LoVo (cell line): ENCODE measurements at places on chromosomes 5 and 9.

DNA sequence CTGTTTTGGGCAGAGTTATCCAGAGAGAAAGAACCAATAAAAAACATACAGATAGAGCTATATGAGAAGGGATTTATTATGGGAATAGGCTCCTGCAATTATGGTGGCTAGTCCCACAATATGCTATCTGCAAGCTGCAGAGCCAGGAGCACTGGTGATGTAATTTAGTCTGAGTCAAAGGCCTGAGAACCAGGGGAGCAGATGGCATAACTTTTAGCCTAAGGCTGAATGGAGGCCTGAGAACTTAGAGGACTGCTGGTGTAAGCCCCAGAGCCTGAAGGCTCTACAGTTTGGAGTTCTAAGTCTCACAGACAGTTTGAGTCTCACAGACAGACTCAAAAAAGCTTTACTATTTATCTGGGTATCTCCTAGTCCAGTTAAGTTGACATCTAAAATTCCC is 263.8 kb downstream of the FBXL7 start:
- no peak for DNase-seq

DNA sequence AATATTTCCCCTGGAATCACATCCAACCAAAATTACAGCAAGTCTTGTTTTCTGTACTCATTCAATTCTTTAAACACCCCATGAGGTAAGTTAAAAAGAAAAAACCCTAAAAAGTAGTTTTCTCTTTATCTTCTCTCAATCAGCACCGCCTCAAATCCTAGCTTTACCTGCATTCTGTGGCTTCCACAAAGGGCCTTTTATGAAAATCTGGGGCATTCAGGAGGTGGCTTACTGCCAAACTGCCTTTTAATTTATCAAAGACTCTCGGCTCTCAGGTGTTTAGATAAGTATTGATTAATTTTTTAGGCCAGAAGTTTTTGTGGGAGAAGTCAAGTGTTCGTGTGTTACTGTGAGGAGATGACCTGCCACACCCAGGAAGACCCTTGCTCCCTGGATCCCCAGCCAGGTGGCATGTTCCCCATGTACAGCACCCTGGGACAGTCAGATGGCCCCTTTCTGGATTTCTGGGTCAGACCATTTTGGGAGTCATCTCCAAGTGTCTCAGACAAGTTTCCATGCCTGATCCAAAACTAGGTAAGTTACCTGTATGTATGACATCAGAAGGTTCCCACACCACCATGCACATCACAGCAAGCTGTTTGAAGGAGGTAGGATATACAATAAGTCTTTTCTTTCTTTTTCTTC is 6.2 kb upstream of the TMEM171 start:
- DNase-seq: no peak

- no peak for DNase-seq
These were observed 246.9 kb downstream of the MAST4 start for GRCh38 chr5:66843065-66843464.

GRCh38 chr9:109986521-109986991 is 206.6 kb downstream of the PALM2AKAP2 start:
- DNase-seq: no peak

- no peak for DNase-seq
These were observed 54.4 kb downstream of the FSD1L start for GRCh38 chr9:105502276-105502675.

- DNase-seq: no peak
These were observed 256.0 kb downstream of the SLIT3 start for GRCh38 chr5:169044962-169045361.

GRCh38 chr9:96500696-96501632 is 51.0 kb downstream of the HABP4 start:
- DNase-seq: no peak

DNA sequence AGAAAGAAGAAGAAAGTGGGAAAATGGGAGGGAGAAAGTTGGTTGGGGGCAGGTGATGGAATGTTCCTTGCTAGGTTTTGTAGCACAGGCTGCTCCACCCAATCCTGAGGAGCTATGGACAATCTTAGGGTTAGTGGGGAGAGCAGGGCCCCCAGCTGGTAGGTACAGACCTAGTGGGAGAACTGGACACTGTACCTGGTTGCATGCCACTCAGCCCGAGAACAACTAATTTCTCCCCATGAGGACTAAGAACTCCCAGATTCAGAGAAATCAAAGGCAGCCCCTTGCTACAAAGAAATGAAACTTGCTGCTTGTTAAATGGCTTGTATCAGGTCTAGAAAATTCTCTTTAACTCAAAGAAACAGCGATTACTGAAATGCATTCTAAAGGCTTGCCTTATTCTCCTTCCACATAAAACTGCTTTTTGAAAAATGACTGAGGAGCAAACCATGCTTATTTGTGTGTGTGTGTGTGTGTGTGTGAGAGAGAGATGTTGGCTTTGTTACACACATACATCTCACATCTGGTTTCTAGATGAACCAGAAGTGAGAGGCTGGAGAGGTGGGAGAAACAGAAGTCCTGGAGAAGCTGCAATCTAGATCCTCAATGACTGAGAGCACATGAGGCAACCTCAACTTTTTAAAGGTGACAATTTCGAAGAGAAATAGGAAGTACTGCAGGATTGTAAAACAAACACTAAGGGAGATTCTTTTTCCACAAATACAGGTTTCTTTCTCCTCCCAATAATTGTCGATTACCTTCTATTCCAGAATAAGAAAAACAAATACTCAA is 28.9 kb downstream of the FYB1 start:
- no peak for DNase-seq

DNA sequence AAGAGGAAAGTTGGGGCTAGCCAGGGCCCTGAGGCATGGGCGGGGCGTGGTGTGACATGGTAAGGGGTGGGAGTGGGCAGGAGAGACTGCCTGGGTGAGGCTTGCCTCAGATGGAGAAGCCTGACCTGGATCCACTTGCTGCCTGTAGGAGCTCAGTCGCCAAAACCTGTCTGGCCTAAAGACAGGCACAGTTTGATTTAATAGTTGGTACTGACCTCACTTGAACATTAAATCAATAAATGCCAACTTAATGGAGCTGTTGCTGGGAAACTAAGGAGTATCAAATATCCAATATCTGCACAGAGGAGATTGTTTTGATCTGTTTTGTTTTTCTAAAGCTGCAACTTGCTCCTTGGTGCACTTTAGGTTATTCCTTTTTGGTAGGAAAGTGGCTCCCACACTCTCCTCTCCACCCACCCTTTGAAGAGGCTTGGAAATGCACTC is 86.4 kb downstream of the RCL1 start:
- no peak for DNase-seq

DNA sequence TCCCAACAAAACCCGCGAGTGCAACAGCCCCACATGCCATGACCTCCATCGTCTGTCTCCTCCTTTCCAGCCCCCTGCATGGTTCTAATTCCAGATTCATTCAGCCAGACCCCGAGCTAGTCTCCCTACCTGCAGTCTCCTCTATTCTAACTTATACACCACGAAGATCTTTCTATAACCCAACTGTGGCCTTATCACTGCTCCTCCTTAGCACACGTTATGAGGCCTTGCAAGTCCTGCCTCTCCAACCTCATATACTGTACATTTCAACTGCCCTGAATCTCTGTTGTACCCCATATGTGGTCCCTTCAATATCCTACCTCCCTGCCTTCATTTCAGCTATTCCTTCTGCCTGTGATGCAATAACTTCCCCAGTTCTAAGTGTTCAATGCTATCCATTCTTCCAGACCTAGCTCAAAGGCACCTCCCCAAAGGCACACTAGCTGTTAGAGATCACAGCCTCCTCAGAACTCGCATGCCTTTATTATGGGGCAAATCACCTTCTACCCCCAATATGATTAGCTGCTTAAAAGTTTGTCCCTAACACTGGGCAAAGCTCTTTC is 215.1 kb upstream of the TRIM32 start:
- DNase-seq: no peak

DNA sequence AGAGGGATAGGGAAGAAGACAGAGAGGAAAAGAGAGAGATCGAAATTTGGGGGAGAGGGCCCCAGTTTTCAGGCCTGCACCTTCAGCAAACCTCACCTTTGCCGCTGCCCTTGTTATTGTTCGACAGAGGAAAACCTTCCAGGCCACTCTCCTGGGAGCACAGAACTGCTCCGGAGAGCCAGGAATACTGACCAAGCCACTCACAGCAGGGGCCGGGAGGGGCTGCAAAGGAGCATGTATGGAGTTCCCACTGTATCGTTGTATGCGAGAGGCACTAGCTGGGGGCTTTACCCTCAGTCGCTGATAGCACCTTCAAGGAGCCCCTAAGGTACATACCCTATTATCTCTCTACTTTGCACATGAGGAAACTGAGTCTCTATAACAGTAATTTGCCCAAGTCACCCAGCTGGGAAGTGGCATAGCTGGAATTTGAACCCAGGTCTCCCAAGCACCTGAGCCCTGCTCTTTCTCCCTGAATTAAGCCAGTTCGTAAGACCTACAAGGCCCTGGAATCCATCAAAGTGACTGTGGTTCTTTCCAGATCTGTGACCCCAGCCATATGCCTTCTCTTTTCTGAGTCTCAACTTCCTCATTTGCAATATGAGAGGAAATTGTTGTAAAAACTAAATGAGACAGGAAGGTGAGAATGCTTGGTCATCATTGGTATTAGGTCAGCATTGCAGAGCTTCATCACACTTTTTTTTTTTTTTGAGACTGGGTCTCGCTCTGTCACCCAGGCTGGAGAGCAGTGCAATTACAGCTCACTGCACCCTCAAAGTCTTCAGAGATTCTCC is 21.0 kb upstream of the FOXE1 start:
- DNase-seq: no peak

DNA sequence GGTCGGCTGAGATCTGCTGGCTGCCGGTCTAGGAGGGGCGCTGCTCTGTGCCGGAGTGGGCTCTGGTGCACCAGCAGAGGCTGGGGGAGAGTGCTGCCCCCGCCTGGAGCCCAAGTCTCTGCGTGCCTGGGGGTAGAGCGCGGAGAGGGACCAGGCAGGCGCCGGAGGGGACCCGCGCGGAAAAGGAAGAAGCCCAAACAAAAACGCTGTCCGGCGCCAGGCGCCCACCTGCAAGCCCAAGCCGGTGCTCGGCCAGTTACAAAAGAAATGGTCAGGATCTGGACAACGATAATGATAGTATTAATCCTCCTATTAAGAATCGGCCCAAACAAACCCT is 571 bp upstream of the S1PR3 start:
- DNase-seq: no peak

DNA sequence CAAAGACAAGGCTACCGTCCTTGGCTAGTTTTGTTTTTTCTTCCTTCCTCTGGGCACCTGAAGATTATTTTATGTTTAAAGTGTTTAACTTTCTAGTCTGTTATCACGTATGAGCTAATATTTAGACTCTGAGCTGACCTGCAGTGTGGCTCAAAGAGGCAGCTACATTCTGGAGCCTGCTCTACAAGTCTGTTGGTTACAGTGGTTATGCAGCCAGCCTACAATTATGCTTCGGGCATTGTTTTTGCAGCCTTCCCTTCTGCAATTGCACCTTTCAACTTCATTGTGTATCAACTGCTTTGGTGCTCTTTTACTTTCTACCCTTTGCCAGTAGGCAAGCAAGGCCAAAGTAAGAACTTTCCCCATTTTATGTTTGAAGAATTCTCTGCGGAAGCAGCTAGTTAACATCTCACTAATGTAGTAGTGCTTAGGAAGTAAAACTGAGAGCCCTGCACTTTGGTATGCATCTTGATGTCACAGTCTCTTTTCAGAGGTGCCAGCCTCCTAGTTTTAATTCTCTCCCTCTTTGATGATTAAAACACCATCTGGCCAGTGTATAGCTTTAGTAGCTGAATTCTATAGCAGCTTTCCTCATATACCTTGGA is 322.1 kb downstream of the FAM170A start:
- DNase-seq: no peak

DNA sequence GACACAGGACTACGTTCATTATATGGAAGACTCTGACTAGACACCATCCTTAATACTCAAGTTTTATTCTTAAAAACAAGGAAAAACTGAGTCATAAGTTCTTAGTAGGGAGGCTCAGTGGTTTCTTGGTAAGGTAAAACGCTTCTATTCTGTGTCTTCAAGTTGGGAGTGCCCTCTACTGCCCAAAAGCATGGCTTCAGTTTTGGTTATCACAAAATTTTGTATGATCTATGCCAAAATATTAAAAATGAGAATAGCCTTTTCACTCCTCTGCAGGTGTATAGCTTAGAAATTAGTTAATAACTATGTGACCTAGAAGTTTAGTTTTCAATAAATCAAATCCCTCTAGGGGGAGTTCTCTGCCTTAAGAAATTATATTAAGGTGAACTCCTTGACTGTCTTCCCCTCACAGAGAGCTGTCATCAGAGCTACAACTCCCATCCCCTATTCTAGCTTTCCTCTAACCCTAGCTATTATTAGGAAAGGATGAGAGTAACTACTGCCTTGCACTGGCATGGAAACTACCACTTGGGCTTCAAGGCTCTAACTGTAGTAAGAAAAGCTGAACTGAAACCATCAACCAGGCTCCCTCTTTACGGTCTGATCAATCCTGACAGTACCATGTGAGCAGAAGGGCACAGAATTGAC is 189.7 kb downstream of the GNAQ start:
- DNase-seq: no peak
